ENCODE measurements at places on chromosomes 11 and 22.

GRCh38 chr11:18408558-18409291, 3.4 kb upstream of the LDHC start:
- DNase-seq = peak; percentile 37

- no peak for DNase-seq
Measured at GRCh38 chr22:32518381-32518780, 43.8 kb downstream of the FBXO7 start.

DNA sequence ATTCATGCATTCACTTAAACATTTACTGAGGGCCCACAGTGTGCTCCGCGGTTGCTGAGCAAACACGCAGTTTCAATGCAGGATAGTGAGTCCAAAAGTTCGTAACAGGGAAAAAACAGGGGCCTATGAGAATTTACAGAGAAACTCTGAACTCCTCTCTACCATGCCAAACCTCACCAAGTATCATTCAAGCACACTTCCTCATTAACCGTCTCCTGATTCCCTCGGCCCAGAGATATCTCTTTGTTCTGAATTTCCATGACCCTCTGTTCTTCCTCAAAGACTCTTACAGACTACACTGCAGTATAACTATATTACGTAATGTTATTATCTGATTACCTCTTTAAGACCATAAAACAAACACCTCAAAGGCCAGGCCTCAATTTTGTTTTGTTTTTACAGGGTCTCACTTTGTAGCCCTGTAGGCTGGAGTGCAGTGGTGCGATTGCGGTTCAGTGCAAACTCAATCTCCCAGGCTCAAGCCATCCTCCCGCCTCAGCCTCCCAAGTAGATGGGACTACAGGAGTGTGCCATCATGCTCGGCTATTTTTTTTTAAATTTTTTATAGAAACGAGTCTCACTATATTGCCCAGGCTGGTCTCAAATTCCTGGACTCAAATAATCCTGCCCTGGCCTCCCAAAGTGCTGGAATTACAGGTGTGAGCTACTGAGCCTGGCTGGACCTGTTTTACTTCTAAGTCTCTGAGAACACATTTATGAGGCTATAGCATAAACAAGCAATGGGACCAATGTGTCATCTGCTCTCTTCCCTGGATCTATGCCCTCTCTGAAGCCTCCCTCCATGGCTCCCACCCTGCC, 3.6 kb downstream of the HPS4 start:
- peak; percentile 56 for DNase-seq

- DNase-seq = no peak
Measured at GRCh38 chr11:86624366-86624765, 48.0 kb downstream of the ME3 start.

DNA sequence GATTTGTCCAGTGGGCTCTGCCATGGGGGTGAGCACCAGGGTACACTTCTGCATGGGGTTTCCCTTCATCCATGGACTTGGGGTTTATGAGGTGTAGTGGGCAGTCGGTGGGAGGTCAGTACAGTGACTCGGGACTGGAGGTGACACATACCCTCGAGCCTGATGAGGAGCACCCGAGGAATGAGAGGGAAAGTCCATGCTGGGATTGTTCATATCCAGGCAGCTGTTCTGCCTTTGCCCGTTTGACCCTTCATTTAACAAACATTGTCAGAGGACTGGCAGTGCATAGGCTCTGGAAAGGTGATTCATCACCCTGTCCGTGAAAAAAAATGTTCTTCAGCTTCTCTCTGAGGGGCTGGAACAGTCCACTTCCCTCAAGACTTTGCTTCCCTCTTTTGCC, 2.7 kb downstream of the NAV2 start:
- no peak for DNase-seq

DNA sequence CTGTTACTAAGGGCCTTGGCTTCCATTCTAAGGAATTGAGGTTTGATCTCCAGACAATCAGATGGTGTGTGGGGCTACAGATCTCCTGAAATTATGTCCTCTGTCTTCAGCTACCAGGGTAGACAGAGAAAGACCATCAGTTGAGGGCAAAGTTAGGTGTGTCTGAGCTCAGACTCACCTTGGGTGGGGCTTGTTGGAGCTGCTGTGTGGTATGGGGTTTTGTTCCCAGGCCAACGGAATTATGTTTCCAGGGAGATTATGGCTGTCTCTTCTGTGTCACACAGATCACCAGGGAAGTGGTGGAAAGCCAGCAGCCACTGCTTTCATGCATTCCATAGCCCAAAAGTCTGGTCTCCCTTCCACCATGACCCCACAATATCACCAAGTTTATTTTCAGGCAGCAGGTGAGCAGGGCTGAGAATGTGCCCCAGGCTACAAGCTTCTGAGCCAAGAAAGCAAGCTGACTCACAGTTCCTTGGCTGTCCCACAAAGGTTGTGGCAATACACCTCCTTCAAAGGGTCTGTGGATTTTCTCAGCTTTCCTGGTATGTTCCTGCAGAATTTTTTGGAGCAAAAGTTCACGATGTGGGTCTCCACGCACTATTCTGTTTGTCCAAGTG, 714.9 kb downstream of the LUZP2 start:
- DNase-seq = no peak

DNA sequence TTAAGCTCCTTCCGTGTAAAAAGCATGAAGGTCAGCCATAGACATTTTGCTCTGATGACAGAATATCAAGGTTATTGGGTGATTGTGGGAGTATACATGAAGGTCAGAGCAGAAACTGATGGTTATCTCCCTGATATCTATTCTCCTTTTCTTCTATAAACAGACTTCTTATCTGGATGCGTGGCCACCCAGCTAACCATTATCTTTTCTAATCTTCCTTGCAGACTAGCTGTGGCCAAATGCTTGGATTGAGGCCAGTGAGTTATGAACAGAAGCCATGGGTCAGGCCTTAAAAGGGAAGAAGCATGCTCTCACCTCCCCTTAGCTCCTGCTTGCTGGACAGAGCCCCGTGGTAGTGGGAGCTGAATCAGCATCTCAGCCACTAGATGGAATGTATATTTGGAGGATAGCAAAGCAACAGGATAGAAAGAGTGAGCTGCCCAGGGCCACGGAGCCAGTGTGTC, 31.3 kb upstream of the LRRC55 start:
- no peak for DNase-seq

DNA sequence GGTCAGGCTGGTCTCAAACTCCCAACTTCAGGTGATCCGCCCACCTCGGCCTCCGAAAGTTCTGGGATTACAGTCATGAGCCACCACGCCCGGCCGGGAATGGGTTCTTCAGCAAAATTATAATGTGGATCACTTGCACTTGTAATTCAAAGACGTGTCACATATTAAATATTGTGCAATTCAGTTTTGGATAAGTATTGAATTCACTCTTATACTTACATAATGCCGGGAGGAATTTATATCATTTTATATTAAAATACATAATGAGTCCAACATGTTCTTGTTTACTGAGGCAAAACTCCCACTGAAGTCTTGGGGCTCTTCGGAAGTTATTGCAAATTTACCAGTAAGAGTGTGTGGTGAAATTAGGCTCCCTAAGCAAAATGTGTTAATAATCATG, 635.2 kb upstream of the LUZP2 start:
- DNase-seq = no peak

GRCh38 chr11:71551711-71552110, 3.5 kb downstream of the KRTAP5-9 start:
- no peak for DNase-seq

DNA sequence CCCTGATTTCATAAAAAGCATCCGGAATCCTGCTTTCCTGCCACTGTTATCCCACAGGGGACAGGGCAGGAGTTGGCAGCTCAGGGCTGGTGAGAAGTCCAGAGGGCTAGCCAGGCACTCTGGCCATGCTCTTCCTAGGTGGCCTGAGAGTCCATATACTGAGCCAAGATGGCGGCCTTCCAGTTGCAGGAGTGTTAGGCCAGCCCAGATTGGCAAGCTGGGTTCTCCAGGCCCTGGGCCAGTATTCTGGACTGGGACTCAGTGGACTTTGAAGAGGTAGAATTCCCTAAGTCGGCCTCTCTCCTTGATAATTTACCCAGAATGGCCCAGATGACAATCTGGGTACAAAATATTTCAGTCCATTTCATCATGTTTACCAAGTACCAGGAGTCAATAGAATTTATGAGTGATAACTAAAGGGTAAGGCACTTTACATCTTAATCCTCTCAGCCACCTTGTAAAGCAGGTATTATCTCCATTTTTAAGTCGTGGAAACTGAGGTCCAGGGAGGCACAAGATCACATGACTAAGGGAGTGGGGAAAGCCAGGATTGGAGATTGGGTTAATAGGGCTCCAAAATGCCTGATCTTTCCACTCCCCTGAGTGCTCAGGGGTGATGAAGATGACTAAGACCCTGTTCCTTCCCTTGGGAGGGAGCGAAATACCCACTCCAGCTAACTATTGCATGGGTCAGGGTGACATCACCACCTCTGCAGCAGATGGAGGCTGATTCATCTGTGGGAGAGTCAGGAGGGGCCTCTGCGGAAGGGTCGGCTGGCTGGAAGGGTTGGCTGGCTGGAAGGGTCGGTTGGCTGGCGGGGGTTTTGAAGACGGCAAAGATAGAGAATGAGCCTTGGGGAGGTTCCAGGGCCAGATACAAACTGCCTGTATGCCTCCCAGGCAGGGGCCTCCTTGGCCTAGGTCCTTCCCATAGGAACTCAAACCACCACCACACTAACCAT, 1.2 kb upstream of the MICALL1 start:
- peak; percentile 52 for DNase-seq

- DNase-seq = no peak
Measured at GRCh38 chr22:29254286-29254660, 13.5 kb downstream of the RHBDD3 start.

- DNase-seq = no peak
Measured at GRCh38 chr11:1072116-1072820, 2.4 kb upstream of the MUC2 start.

- DNase-seq = no peak
Measured at GRCh38 chr22:36911887-36912661, 1.4 kb upstream of the CSF2RB start.

DNA sequence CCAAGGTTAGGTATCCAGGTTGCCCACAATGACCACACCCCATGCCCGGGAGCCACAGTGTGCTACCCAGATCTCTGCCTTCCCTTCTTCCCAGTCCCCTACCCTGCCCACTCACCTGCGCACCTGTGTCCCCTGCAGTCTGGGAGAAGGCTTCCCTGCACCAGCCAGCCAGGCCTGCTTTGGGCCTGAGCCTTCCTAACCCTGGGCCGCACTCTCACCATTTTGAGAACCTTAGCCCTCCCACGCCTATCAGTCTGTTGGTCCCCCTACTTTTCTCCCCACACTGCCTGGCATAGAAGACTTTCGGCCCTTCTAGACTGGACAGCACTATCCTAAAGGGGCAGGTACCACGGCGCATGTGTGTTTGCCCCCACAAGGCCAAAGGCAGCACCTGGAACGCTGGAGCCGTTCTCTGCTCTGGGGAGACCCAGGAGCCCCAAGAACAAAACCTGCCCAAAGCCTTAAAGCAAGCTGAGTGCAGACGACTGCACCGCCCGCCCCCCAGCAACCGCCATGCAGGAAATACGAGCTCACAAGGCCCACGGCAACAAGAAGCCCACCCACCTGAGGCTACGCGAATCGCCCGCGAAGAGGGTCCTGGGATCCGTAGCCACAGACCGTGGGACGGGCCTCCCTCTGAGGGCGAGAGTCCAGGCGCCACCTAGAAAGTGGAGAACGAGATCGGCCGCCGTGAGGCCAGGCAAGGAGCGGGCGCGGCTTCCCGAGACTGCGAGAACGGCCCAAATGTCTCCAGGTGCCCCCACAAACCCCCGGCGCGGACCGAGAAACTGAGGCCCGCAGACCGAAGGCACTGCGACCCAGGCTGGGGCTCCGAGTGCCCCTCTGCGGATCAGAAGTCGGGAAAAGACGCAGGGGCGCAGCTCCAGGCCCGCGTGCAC, 546 bp downstream of the GNB1L start:
- DNase-seq = no peak

DNA sequence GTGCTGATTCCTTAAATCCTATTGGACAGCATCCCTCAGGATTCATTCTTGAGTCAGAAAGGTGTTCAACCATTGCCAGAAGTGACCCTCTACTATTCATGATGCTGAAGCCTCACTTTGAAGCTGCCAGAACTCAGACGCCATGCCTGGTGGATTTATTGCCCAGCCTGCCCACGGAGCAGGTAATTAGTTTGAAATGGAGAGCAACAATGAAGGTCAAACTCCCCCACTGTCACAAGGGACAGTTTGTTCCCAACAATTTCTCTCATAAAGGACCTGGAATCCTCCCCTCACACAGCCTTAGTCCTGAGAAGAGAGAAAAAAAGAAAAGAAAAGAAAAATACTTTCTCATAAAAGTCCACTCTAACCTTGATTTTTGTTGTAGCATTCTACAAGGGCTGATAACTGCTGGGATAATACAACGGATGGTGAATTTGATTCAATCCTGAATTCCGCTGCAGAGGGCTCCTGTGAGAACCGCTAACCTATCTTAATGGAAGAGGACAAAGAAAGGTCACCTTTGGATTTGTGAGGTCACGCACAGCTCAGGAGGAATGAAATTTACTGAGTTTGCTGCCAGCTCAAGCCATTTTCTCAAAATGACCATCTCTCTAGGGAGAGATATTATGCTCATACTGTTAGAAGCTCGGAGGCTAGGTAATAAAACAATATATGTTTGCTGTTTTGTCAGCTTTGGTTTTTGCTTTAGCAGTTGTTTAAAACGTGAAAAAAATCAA, 161.6 kb upstream of the SYN3 start:
- no peak for DNase-seq

DNA sequence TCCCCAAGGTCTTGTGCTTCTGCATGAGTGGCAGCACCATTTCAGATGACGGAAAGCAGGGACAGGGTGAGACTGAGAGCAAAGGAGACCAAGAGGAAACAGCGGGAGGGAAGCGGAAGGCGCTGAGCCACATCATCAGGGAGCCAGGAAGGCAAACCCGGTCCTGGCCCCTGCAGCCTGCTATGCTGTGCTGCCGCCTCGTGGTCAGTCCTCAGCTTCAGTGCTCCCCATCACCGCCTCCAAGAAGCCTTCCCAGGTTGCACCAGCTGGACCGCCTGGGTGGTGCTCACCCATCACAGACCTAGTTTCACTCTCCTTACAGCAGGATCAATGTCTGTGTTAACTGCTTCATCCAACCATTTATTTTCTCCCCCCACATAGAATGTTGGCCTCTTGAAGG, 73.0 kb upstream of the PHF21B start:
- DNase-seq = peak; percentile 11

GRCh38 chr22:38731703-38732161, 24.1 kb downstream of the SUN2 start:
- no peak for DNase-seq

DNA sequence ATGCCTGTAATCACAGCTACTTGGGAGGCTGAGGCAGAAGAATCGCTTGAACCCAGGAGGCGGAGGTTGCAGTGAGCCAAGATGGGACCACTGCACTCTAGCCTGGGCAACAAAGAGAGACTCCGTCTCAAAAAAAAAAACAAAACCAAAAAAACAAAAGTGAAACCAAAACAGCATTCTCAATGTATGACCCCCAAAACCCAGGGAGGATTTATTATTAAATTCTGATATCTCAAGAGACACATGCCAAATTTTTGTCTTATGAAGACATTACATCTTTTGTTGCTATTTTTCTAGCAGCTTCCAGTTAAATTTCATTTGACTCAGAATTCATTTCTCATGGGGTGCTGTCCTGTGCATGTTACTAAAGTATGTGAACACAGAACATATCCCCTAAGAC, 3.0 kb upstream of the YPEL4 start:
- DNase-seq = no peak
